ENCODE measurements at places on chromosomes 5 and 9. TPM values are rescaled to one million over a fixed set of nuclear protein-coding genes. Genes with fewer than 3 reads are reported as not detected.

Gene RICTOR
- 12.8 TPM for polyA plus RNA-seq

- DNase-seq, result no peak
- no peak overlapping the region for H3K27ac ChIP-seq
- no peaks in the 10 kb centered on the region for H3K36me3 ChIP-seq
- H3K4me1 ChIP-seq, result no peaks in the 10 kb centered on the region
Measured at GRCh38 chr5:1414311-1415058, 30.8 kb downstream of the SLC6A3 start.

DNA sequence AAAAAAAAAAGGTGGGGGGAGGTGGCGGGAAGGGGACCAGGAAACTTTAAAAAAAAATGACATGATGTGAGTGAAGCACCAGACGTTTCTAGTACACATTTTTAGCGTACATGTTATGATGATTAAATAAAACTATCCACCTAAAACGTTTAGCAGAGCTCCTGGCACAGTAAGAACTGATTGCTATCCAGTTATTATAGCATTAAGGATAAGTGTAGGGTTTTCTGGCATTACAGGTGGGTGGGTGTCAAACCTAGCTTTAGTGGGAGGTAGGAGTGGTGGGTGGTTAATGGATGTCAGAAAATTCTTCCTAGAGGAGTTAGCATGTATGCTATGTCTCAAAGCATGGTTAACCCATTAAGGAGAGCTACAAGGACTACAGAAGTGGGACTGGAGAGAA is 2329.5 kb downstream of the MAT2B start:
- no peaks in the 10 kb centered on the region for H3K4me1 ChIP-seq
- H3K27ac ChIP-seq, result no peak overlapping the region

DNA sequence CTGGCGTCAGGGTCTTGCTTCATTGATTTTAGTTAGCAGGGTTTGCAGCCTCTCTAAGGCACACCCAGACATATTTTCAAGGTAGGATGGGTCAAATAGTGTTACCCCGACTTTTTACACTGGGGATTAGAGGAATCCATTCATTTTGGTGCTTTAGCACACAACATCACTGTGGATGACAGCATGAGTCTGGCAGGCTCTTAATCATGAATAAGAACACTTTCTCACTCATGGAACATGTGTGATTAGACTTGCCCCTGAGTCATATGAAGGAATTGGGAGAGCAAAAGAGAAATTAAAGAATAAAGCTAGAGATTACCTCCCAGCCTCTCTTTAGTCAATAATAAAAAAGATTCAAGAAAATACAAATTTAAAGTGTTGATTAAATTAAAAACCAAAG is 175.6 kb downstream of the SEMA5A start:
- DNase-seq, result no peak
- H3K27me3 ChIP-seq, result no peaks in the 10 kb centered on the region
- no peaks in the 10 kb centered on the region for H3K36me3 ChIP-seq

DNA sequence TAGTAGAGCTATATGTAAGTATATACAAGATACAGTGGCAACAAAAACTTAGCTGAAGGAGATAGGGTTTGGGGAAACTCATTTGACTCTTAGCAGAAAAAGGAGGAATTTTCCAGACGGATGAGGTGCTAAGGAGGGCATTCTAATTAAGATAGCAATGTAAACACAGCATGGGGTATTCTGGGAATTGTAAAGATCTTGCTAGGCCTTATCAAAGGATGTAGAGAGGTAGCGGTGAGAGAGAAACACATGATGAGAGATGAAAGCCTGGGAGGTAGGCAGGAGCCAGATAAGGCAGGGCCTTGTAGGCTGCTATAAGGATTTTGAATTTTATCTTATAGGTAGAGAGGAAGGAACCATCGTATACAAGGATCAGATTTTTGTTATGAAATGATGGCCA is 106.6 kb upstream of the KCNN2 start:
- H3K4me1 ChIP-seq, result no peaks in the 10 kb centered on the region
- H3K27me3 ChIP-seq, result no peaks in the 10 kb centered on the region
- H3K27ac ChIP-seq, result no peak overlapping the region
- H3K4me3 ChIP-seq, result no peak overlapping the region
- H3K36me3 ChIP-seq, result no peaks in the 10 kb centered on the region
- DNase-seq, result no peak

DNA sequence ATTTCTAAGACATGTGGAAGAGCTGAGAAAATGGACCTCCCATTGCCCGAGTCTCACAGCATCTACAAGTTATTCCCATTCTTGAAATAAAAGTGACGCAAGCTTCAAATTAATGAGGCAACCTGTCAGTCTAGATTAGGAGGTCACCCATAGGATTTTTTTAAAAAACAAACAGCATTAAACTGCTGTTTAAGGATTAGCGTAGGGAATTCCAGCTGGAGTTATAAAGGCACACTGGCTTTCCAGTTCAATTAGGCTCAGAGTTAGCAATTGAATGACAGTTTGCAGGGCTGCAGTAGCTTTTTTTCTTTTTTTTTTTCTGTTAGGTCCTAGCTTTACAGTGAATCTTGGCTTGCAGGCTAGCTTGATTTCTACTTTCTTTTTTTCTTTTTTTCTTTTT is 16.2 kb downstream of the PRKACG start:
- H3K36me3 ChIP-seq, result no peaks in the 10 kb centered on the region
- no peak overlapping the region for H3K27ac ChIP-seq
- H3K4me1 ChIP-seq, result peaks cover 35% of the 10 kb centered on the region
- H3K27me3 ChIP-seq, result no peaks in the 10 kb centered on the region
- no peak overlapping the region for H3K4me3 ChIP-seq
- no peak for DNase-seq

Gene PHF19
- polyA plus RNA-seq, result 12.6 TPM

DNA sequence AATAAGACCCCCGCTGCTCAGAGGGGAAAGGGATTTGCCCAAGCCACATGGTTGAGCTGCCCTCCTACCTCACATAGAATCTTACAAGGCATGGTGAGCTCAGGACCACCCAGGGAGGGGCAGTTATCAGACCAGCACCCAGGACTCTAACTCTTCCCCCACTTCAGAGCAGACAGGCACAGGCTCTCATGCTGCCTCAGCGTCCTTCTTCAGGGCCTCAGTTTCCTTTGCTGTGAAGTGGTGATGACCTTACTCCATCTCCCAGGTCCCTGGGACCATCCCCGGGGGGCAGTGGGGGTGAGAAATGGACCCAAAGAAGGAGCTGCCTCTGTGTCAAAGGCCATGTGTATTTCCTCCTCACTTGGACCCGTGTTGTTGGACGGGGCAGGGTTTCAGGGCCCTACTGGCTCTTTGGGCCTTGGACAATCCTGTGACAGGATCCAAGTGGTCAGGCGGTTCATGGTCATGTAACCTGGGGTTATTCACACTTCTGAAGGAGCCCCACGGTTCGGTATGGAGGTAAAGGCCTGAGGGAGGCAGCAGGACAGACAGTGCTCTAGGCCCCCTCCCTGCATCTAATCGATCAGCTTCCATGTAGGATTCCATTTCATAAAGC is 31.7 kb upstream of the CSF1R start:
- H3K36me3 ChIP-seq, result no peaks in the 10 kb centered on the region
- DNase-seq, result no peak

GRCh38 chr5:142527664-142528295 is 158.1 kb downstream of the FGF1 start:
- H3K27ac ChIP-seq, result no peak overlapping the region
- no peaks in the 10 kb centered on the region for H3K27me3 ChIP-seq
- H3K36me3 ChIP-seq, result no peaks in the 10 kb centered on the region

- H3K4me1 ChIP-seq, result peaks cover 14% of the 10 kb centered on the region
- no peaks in the 10 kb centered on the region for H3K27me3 ChIP-seq
- no peak for DNase-seq
- no peak overlapping the region for H3K27ac ChIP-seq
Measured at GRCh38 chr5:139131062-139131461, 67.1 kb downstream of the SIL1 start.

DNA sequence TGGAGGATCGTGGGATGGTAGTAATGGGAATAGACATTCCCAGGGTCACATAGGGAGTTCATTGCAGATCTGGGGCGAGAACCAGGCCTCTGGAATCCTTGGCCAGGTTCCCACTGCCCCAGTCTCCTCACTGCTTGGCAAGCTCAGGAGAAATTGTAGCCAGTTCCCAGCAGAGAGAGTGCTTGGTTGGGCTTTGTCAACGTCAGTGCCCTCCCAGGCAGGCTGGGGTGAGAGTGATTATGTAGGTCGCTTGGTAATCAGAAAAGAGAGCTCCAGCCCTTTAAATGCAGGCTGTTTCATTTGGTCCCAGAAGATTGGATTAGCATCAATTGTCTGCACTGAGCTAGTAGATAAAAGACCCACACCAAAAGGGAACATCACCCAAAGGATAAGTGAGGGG is 51.8 kb upstream of the GALNT10 start:
- H3K27me3 ChIP-seq, result no peaks in the 10 kb centered on the region
- no peak overlapping the region for H3K4me3 ChIP-seq
- no peak for DNase-seq
- H3K4me1 ChIP-seq, result peaks cover 4% of the 10 kb centered on the region

DNA sequence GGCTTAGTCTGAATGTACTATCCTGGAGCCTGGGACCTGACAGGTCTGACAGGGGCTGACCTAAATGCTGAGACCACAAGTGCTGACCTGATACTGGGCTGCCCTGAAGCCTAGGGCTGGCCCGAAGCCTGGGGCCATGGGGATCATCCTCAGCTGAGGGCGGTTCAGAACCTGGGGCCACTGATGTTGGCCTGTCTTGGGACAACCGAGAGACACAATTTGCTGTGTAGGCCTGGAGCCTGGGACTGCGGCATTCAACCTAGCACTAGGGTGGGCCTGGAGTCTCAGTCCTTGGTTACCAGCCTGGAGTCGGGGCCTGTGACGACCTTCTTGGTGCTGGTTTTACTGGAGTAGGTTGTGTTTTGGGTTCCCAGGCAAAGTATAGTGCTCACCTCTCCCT is 46.3 kb downstream of the SRFBP1 start:
- no peak for DNase-seq
- H3K4me3 ChIP-seq, result no peak overlapping the region
- no peaks in the 10 kb centered on the region for H3K4me1 ChIP-seq
- H3K27me3 ChIP-seq, result no peaks in the 10 kb centered on the region
- H3K36me3 ChIP-seq, result peaks cover 2% of the 10 kb centered on the region
- H3K27ac ChIP-seq, result no peak overlapping the region

DNA sequence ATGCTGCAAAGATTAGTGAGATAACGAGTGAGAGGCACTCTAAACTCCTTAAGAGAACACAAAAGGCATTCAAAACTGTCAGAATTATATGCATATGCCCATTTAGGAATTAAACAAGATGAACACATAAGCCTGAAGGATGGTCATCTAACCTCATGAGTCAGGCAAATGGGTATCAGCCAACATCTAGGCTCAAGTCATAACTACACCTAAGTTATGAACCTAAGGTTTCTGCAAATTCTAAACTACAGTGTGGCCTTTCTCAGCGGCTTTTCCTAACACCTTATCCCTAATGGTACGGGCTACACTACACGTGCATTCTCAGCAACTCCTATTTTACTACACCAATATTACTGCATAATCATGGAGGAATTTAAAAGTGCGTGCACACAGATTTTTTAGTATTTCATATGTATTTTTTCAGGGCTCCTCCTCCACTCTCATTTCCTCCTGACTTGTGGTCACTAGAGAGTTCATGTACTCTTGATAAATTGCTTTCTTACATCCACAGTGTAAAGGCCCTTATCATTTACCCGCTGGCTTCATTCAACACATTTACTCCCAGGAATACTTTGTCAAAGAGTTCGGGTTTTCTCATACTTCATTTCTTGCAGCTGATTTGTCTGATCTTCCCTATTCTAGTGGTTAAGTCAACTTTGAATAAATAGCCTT is 316.5 kb downstream of the BNC2 start:
- no peak for DNase-seq
- no peaks in the 10 kb centered on the region for H3K4me1 ChIP-seq
- no peak overlapping the region for H3K4me3 ChIP-seq
- H3K36me3 ChIP-seq, result no peaks in the 10 kb centered on the region

DNA sequence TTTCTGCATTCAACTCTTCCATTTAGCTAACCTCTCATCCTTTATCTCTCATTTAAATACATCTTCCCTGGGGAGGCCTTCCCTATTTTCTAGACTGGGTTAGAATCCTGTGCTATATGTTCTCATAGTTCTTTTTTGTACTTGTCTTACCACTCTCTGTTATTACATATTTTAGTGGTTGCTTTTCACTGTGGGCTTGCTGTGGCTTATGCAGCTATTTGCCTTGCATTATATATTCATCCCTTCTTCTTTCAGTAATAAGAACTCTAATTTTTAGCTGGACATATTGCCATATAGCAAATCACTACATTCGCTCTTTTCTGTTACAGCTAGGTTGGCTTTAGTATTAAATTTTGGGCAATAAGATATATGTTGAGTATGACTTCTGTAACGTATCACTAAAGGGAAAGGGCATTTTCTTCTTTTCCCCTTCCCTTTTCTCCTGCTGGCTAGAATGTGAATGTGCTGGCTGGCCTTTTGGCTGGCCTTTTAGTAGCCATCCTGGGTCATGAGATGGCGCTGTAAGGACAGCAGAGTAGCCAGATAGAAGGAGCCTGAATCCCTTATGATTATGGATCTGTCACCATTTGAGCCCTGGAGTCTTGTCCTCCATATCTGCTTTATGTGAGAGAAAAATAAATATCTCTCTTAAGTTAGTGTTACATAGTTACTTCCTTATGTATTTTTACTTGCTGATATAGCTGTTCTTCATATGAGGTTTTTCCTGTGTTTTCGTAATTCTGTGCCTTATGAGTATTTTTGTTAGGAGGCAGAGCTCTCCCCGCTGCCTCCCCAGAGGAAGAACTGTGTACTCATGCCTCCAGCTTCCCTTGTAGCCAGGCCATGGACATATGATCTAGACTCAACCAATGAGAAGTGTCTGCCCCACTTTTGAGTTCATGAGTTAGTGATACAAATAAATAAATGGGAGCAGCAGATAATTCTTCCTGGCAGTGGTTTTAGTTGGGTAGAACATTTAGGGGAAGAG is 65.8 kb downstream of the NDUFAF2 start:
- DNase-seq, result no peak
- H3K27ac ChIP-seq, result no peak overlapping the region
- H3K27me3 ChIP-seq, result no peaks in the 10 kb centered on the region
- no peaks in the 10 kb centered on the region for H3K36me3 ChIP-seq
- no peaks in the 10 kb centered on the region for H3K4me1 ChIP-seq

Gene GLRA1
- not detected for polyA plus RNA-seq

DNA sequence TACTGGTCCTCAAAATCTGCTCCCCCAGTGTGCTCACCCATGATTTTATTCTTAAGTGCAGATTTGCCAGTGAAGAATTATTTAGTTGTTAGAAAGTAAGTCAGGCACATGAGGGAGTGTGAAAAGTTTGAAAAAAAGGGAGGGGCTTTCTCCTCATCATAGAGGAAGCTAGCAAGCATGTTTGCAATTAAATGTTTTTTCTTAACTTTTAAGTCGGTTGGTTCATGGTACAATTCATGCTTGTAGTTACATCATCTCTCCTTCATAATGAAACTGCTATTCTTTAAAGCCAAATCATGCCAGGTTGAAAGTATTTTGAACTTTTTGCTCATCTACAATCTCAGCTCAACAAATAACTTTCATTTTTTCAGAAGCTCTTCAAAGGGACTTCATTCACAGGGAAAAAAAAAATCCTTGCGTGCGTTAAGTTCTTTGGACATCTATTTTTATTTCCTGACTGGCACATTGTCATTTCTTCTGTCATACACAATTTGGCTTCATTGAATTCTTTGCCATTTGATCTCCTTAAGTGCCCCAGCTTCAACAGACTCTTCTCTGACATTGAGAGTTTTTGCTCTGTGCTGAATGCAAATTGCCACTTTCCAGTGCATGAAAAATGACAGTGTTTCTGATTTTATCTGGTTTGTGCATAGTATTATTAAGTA is 456.9 kb downstream of the TMEM232 start:
- H3K4me3 ChIP-seq, result no peak overlapping the region
- no peaks in the 10 kb centered on the region for H3K4me1 ChIP-seq
- DNase-seq, result no peak
- no peaks in the 10 kb centered on the region for H3K27me3 ChIP-seq
